Stimulated activated CD8-positive, alpha-beta memory T cell treated with anti-CD3 and anti-CD28 coated beads, Interleukin-7, amount 100 ng/mL, for 1 hour (primary cell): ENCODE measurements at places on chromosomes 6 and 20.

DNA sequence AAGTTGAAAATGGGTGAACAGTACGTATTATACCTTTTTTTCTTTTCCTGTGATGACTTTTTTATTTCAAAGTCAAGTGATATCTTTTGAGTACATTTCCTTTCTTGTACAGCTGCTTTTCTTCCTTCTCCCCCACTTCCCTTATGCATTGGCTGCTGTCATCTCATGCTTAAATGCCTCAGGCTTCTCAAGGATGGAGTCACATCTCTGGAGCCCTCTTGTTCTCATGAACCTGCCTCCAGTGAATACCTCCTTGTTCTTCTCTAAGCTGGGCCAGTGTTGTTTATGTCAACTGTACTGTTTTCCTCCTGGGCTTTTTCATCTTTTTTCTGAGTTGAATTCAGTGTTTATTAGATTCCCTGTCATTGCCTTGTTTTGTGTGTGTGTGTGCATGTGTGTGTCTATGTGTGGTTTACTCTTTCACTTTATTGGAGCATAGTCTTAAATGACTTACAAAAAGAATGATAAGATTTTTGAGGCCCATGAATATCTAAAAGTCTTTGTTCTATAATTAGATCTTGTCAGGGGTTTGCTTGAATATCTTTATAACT, 23.6 kb downstream of the STXBP5 start:
- no peak for DNase-seq

GRCh38 chr6:29792123-29793035, 35.2 kb upstream of the HLA-G start:
- peak; percentile 69 for DNase-seq

DNA sequence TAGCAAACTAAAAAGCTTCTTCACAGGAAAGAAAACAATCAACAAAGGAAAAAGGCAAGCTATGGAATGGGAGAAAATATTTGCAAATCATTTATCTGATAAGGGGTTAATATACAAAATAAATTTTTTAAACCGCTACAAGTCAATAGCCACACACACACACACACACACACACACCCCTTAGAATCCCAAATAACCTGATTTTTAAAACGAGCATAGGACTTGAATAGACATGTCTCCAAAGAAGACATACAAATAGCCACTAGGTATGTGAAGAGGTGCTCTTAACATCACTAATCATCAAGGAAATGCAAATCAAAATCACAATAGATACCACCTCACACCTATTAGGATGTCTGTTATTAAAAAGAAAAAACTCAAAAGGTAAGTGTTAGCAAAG, 187.7 kb downstream of the TRIM27 start:
- no peak for DNase-seq

DNA sequence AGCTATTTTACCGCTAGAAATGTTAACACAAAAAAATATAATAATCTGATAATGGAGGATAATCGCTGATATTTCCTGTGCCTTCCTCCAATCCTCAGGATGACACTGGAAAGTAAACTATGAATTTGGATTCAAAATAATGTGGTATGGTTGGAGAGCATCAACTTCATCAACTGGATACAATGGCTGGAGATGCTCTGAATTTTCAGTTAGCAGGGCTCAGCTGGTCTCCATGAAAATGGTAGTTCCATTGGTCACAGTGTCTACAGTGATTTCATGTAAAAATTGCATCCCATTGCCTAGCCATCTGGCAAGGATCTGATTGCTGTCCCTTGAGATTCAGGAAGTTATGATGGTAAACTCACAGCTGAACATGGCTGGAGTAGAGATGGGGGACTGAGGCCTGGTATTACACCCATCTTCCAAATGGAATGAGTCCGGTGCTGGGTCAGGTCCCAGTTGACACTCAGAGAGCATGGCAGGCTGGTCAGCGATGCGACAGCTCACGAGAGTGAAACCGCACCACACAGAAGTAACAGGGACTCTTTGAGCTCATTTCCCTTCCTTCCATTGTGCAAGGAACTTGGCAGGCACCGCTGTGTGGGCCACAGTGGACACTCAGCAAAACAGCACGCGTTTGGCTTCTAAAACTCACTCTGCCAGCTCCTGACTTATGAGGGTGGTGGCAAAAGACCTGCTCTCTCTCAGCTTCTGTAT, 142.4 kb upstream of the TNFAIP3 start:
- no peak for DNase-seq

GRCh38 chr6:159194421-159194820, 25.2 kb downstream of the FNDC1 start:
- DNase-seq: no peak
